ENCODE measurements at places on chromosomes 12 and 14.

- no peak for DNase-seq
Measured at GRCh38 chr14:71749613-71750238, 182.5 kb upstream of the RGS6 start.

GRCh38 chr12:132511516-132512196 is 21.7 kb downstream of the FBRSL1 start:
- no peak for DNase-seq

GRCh38 chr14:72060917-72061316 is 128.7 kb downstream of the RGS6 start:
- DNase-seq, result no peak

- peak; percentile 9 for DNase-seq
Measured at GRCh38 chr12:40336573-40337199, 111.9 kb downstream of the LRRK2 start.

- no peak for DNase-seq
Measured at GRCh38 chr14:38412654-38413053, 156.8 kb upstream of the CLEC14A start.

- DNase-seq, result no peak
Measured at GRCh38 chr14:99725774-99726537, 41.9 kb downstream of the CYP46A1 start.

DNA sequence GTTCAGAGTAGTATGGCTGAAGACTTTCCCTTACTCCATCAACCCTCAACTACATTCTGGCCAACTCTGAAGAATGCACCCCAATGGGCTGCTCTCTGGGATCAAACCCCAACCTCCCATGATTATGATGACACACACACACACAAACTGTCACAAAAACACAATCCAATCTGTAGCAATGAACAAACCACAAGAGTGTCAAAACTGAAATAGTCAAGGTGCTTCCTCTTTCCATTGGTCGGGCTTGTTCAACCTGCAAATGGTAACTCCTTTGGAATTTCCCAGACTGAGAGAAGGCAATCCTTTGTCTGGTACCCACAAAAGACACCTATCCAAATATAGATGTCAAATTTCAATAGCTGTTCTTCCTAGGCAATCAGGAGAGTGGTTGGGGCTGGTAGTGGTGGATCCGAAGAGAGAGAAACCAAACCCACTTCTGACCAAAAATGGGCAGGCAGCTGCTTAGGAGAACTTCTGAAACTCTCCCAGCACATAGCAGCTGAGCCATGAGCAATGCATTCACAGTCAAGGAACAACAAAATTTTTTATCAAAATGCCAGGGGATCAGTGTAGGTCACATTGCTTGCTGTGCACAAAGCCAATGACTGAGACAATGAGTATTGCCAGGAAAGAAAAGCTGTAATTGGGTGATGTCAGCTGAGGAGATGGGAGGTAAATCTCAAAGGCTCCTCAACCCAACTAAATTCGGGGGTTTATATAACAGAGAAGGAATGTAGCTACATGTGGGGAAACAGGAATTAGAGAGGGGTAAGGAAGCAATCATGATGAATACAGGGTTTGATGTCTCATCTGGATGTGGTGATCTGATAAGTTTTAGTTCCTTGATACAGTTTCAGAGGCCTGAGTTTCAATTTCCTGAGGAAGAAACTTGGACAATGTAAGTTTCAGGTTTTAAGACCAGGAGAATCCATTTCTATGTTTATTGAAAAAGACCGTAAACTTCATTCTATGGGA is 191.4 kb downstream of the KITLG start:
- DNase-seq, result peak; percentile 72

DNA sequence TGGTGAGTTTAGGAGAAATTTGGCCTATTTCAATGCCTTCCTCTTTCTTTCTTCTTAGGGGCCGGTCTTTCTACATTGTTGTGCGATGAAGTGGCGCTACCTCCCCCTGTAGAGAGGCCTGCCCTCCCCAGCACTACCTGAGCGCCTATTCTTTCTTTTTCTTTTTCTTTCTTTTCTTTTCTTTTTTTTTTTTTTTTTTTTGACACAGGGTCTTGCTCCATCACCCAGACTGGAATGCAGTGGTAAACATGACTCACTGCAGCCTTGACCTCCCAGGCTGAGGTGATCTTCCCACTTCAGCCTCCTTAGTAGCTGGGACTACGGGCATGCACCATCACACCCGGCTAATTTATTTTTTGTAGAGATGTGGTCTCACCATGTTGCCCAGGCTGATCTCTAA is 136.1 kb upstream of the MAX start:
- no peak for DNase-seq
